Renal cortical epithelial cell (primary cell): ENCODE measurements at places on chromosomes 12 and 14. TPM values are rescaled to one million over a fixed set of nuclear protein-coding genes. Genes with fewer than 3 reads are reported as not detected.

INSM2 gene
- total RNA-seq, result 0.05 TPM in 1 of 2 replicates, not detected in the other

P2RX4 gene
- 22.3 and 65.1 TPM in 2 replicates for total RNA-seq

CEBPE gene
- total RNA-seq, result not detected in 2 replicates

PAPLN gene
- 21.4 and 164 TPM in 2 replicates for total RNA-seq

NGB gene
- 0.35 TPM in 1 of 2 replicates, not detected in the other for total RNA-seq

DLGAP5 gene
- total RNA-seq, result 0.94 and 29.0 TPM in 2 replicates

KRT86 gene
- total RNA-seq, result 0.05 and 2.4 TPM in 2 replicates

NAV3 gene
- total RNA-seq, result 9.1 and 9.2 TPM in 2 replicates

KCNH3 gene
- total RNA-seq, result 4.3 TPM in 1 of 2 replicates, not detected in the other

SETD3 gene
- 85.9 and 96.7 TPM in 2 replicates for total RNA-seq

GLS2 gene
- total RNA-seq, result 1.4 and 1.6 TPM in 2 replicates

RBMS2 gene
- total RNA-seq, result 24.8 and 31.3 TPM in 2 replicates

IL31 gene
- total RNA-seq, result not detected in 2 replicates

SLC17A8 gene
- under 0.01 and 0.30 TPM in 2 replicates for total RNA-seq

ESRRB gene
- not detected in 2 replicates for total RNA-seq

ANO4 gene
- total RNA-seq, result 2.1 and 4.0 TPM in 2 replicates

C14orf132 gene
- 0.87 and 22.5 TPM in 2 replicates for total RNA-seq

NPFF gene
- total RNA-seq, result not detected in 2 replicates
